ENCODE measurements at places on chromosomes 11 and 22.

- DNase-seq: no peak
Observed at GRCh38 chr22:17629641-17630040, 1.1 kb upstream of the ATP6V1E1 start.

DNA sequence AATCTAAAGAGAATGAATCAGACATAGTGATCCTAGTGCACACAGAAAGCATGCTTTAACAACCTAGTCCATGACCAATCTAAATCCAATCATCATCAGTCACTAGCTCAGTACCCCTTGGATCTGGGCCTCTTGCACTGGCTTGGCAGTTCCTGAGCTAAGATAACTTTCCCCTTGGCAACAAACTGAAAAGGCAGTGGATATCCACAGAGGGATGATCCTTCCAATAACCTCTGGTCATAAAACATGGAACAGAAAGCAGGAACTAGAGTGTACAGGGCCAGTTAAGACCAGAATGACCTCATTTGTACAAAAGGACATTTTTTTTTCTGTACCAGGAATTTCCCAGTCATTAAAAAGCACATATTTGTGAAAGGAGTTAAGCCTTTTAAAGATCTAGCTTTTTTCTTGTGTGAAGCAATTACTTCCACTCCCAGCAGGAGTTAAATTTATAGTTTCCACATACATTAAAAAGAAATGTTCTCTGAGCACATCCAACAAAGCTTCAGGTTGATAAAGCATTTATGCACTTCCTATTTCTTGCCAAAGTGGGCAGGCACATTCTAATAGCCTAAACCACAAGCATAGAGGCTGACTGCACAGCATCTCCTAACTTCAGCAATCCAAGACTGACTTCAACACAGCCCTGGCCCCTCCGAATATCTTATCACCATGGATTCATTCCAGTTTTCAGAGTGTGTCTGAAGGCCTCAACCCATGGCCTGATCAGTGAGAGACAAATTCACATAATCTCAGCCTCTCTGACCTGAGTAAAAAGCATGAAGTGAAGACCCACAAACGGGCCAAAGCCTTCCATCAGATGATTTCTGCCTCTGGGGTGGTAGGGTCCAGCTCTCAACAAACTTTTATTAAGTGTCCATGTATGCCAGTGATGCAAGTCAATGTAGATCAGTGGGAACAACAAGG lies 29.9 kb downstream of the GUCY1A2 start:
- DNase-seq: no peak

DNA sequence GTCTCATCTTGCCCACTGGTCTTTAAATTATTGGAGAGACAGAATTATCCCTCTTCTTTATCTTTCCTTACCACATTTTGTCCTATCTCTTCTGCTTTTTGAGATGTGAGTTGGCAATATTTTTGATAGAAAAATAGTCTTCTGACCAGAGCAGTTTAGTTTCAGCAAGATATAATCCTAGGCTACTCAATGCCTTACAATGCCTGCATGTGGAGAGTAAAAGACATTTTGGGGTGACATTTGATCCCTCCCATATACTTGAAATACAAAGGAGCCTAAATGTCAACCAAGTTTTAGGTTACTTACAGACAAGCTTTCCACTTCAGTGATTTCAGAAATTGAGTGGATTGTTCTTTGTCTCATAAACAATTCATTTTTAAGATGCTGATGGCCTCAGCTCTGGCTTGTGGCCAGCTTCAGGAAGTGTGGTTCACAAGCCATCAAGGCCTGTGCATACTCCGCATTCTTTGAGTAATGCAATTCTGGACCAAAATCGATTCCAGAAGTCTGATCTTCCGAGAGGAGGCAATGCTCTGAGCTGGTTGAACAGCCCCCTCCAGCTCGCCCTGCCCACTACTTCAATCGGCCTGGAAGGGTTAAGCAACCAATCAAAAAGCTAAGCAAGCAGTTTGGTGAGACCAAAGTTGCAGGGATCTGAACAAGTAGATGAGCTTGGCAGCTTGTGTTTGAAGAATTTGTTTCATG lies 274.4 kb downstream of the BLID start:
- DNase-seq: no peak

- DNase-seq: no peak
Observed at GRCh38 chr11:68216171-68216938, 3.3 kb upstream of the KMT5B start.

GRCh38 chr11:122505304-122506006 lies 150.1 kb upstream of the UBASH3B start:
- peak; percentile 54 for DNase-seq

DNA sequence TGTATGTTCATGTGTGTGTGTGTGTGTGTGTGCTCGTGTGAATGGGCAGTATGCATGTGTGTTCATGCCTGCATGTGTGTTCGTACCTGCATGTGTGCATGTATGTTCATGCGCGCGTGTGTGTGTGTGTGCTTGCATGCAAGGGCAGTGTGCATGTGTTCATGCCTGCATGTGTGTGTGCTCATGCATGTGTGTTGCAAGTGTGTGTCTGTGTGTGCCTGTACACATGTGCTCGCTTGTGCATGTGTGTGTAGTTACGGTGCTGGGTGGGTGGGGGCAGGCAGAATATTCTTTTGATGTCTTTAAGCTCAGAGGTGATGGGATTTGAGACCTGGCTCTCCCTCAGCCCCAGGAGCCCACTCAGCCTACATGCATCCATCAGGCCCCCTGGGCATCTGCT lies 822.1 kb downstream of the BRD1 start:
- DNase-seq: peak; percentile 9

- no peak for DNase-seq
Observed at GRCh38 chr11:126140926-126141280, 70.5 kb downstream of the RPUSD4 start.

- peak; percentile 78 for DNase-seq
Observed at GRCh38 chr11:123301696-123302400, 106.8 kb upstream of the CLMP start.

- DNase-seq: peak; percentile 82
Observed at GRCh38 chr11:123083623-123084029, 21.7 kb upstream of the HSPA8 start.

DNA sequence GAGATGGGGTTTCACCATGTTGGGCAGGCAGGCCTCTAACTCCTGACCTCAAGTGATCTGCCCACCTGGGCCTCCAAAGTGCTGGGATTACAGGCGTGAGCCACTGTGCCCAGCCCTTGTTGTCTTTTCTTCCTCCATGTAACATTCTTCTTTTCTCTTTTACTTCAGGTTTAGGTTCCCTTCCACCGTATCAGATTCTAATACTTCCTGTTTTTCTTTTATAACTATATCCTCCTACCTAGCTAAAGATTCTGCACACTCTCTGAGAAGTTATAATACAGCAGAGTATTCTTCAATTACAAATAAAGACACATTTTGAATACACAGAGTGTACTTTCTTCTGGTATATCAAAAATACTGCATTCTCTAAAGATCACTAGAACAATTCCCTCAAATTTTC lies 33.2 kb upstream of the GAB2 start:
- DNase-seq: no peak

GRCh38 chr11:2489083-2489482 lies 44.3 kb downstream of the KCNQ1 start:
- no peak for DNase-seq

DNA sequence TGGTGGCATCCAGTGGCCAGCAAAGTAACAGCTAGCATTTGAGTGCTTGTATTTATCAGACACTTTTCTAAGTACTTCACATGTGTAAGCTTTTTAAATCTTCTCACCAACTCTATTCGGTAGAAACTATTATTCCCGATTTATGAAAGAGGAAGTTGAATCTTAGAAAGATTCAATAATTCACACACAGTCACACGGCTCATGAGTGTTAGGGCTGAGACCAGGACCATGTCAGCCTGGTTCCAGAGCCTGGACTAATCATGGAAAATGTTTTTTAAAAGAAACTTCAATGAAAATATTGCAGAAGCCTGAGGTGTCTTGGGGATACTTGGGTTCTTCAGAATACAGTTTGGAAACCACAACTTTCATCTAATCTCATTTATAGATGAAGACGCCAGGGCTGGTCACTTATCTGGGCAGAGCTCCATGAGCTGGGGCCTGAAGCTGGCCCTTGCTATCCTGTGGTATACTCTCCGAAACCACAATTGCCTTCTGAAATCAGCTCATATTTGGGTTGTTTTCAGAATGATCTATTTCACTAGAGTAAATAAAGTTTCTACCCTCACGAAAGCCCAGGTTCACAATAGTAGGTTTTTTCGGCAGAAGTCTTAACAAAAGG lies 4.3 kb upstream of the CRTAM start:
- DNase-seq: no peak

All from activated CD4-positive, alpha-beta memory T cell treated with anti-CD3 and anti-CD28 coated beads, Interleukin-2, amount 10 ng/mL, durations not matched to agents 7 days and 5 days (primary cell).